Thoracic aorta endothelial cell (primary cell): ENCODE measurements at places on chromosomes 16 and 17. TPM values are rescaled to one million over a fixed set of nuclear protein-coding genes. Genes with fewer than 3 reads are reported as not detected.

Gene OTOP2
- not detected in 2 replicates for total RNA-seq

Gene C16orf89
- not detected in 2 replicates for total RNA-seq

Gene PRSS36
- 0.13 and 0.14 TPM in 2 replicates for total RNA-seq

Gene KRT17
- 0.22 and 0.80 TPM in 2 replicates for total RNA-seq

Gene DBF4B
- total RNA-seq: 9.2 and 14.9 TPM in 2 replicates

Gene CCDC144A
- 5.2 and 8.9 TPM in 2 replicates for total RNA-seq

Gene PTX4
- not detected in 2 replicates for total RNA-seq

Gene RPRML
- total RNA-seq: not detected in 2 replicates

Gene ASPHD1
- 0.93 TPM in 2 replicates for total RNA-seq

Gene RHBDF1
- total RNA-seq: 26.2 and 26.3 TPM in 2 replicates

Gene ACSM2A
- total RNA-seq: under 0.01 TPM in 1 of 2 replicates, not detected in the other

Gene ESRP2
- 0.36 and 0.53 TPM in 2 replicates for total RNA-seq

Gene TANC2
- 18.4 and 26.7 TPM in 2 replicates for total RNA-seq

Gene RAB11FIP4
- total RNA-seq: 0.13 and 0.29 TPM in 2 replicates

Gene DERL2
- 31.8 and 35.0 TPM in 2 replicates for total RNA-seq

Gene MYO15A
- 0.22 and 0.27 TPM in 2 replicates for total RNA-seq

Gene MYH2
- not detected in 2 replicates for total RNA-seq

Gene HSPB9
- total RNA-seq: not detected in 2 replicates
